T-helper 17 cell (primary cell): ENCODE measurements at places on chromosomes 6 and 20.

GRCh38 chr20:61768571-61769285 is 297.0 kb downstream of the TAF4 start:
- no peak for DNase-seq

- no peak for DNase-seq
Observed at GRCh38 chr6:170248861-170249600, 41.8 kb downstream of the DLL1 start.

GRCh38 chr20:62834967-62835730 is 18.3 kb downstream of the COL9A3 start:
- no peak for DNase-seq

DNA sequence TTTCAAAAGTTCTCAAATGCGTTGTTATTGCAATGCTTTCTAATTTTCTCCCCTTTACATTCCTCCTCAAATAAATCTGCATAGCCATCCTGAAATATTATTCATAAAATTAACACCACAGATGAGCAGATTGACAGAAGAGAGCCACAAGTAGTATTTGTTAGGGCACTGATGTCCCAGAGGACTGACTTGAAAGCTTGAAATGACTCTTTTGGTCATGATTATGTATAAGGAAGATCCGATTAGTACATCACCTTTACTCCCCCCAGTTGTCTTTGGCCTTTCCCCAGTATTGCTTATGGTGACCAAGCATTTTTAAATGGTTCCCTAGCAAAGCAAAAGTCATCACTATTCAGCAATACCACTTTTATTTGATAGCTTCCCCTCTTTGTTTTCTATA is 187.6 kb downstream of the ADAT2 start:
- no peak for DNase-seq

DNA sequence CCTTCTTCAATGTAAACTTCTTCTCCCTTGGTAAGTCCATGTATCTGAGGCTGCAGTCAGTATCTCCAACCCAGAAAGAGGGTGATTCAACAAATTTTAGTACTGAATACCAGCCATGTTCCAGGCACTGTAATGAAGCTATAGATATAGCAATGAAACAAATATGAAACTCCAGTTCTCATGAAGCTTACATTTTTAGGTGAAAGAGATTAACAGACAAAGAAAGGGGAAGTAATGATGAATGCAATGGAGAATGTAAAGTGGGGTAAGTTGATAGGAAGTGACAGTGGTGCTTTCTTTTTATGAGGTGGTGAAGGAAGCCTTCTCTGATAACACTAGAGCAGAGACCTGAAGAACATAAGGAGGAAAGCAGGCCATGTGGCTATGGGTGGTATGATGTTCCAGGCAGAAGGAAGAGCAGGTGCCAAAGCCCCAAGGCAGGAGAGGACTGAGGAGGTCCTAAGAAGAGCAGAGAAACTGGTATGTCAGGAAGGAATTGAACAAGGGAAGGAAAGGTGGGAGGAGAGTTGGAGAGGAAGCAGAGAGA is 143.6 kb downstream of the TFAP2B start:
- DNase-seq = no peak

DNA sequence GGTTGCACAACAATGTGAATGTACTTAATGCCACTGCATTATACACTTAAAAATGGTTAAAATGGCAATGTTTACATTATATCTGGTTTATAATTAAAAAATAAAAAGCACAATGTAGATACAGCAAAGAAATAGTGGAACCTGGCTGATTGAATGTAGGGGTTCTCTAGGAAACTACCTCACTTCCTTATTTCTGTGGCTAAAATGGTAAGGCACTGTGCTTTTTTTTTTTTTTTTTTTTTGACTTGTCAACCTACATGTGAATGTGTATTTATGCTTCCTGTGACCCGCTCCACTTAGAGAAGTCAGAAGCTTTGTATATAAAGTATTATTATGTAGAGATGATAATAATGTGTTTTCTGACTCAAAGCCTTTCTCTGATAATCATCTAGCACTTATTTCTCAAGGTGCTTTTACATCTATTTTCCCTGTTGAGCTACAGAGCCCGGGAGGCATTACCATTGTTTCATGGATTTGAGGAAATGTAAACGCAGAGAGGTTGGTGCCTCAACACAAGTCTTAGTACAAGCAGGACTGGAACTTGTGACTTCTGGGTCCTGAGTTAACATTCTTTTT is 55.0 kb downstream of the SOX4 start:
- DNase-seq = no peak

GRCh38 chr20:11394145-11394833 is 523.4 kb upstream of the BTBD3 start:
- no peak for DNase-seq

DNA sequence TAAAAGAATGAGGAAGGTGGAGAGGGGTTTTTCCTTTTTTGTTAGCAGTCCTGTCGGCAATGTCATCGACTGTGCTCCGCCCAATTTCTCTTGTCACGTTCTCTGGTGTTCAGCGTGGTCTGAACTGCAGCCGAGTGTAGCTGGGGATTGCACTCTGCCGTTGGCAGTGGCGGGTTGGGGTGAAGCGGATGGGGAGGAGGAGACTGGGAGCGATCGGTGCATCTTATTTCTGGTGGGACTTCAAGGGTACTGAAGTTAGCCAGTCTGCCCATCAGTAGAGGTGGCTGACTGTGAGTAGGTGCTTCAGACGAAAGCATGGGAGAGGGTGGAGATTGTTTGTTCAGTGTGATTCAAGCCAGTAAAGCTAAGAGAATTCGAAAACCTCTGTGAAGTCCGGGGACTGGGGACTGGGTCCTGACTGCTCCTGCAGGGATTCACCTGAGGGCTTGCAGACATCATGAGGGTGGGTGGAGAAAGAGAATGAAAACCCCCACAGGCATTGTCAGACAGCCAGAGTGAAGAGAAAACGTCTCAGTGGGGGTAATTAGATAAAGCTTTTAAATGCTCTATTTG is 5.1 kb downstream of the RREB1 start:
- no peak for DNase-seq

DNA sequence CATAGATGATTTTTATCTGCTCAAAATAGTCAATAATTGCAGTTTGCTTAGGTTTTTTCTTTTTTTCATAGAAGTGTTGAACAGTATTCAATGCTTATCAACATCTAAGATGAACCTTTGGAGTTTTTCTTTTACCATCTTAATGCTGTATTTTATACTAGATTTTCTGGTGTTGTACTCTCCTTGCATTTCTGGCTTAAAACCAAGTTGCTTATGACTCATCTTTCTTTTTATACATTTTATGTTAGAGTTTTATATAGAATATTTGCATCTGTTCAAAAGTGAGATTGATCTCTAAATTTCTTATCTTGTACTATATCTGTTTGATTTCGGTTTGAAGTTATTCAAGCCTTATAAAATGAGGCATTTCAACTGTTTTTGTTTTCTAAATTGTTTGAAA is 232.5 kb downstream of the RFPL4B start:
- DNase-seq = no peak

GRCh38 chr6:3712827-3713665 is 38.5 kb downstream of the PXDC1 start:
- no peak for DNase-seq

GRCh38 chr6:88380618-88381288 is 214.6 kb upstream of the CNR1 start:
- DNase-seq = no peak

GRCh38 chr6:1255636-1256365 is 56.1 kb upstream of the FOXQ1 start:
- no peak for DNase-seq

DNA sequence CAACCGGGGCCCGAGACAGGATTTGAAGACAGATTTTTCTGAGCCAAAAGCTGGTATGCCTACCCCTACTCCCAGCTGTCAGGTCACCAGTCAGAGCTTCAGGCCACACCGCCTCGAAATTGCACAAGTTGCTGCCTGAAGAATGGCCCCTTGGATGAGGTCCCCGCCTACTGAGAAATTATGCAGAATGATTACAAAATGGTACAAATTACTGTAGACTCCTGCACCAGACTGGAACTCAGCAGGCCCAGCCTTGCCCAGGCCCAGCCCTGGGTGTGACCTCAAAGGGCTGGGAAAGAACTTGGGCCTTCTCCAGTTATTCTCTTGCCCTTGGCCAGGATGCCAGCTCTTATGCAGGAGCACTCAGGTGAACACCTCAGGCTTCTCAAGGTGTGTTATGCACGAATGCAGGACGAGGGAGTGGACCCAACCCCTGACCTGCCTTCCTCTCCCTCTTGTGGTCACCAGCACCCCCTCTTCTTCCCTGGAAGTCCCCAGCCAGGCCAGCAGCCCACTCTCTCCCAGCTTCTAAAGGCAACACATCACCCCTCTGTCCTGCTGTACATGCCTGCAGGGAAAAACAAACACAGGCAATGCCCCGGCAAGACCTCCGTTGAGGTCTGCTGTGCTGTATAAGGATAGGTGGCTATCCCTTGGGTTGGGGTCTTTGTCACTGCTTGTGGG is 88.7 kb upstream of the NAA20 start:
- no peak for DNase-seq

GRCh38 chr20:19380211-19380610 is 167.8 kb downstream of the SLC24A3 start:
- no peak for DNase-seq

DNA sequence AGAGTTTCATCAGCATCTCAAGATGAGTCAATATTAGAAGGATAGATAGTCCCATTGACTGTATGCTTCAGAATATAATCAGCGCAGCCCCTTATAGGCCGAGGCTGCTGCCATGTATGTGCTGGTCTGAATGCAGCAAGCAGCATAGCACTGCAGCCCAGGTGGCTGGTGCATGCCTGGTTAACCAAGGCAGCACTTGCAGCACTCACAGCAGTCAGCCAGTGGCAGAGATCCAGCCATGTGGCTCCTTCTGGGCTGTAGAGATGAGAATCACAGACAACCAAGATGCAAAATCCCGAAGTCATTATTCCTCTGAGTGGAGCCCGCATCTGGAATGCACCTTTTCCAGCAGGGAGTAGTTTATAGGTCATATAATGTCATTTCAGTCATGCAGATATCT is 251.9 kb downstream of the UST start:
- no peak for DNase-seq

DNA sequence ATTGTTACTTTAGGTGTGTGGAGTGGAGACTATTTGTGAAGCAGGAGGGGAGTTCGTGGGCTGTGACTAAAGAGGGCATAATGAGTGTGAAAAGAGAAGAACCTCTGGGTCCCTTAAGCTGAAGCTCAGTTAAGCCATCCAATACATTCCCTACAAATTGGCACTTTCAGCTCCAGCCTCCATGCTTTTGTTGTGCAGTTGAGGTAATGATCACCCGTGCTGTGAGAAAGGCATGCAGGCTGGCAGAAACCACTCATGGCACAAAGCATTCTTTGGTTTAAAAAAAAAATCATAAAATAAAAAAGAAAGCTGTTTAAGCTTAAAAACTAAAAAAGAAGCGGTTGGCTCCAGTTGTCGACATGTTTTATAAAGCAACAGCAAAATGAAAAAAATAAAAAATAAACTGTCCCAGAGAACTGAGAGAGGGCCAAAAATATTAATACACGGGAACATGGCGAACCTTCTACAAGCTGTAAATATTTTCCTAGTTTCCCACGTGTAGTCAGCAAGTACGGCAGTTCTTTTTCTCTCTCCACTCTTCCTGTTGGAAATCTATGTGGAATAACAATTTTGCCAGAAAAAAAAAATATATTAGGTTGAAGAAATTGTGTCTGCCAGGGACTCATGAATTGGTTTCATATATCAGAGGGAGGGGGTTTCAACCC is 82.2 kb downstream of the ANKRD60 start:
- no peak for DNase-seq

GRCh38 chr6:42166444-42167141 is 6.6 kb upstream of the GUCA1A start:
- peak; percentile 77 for DNase-seq

GRCh38 chr6:11266926-11267325 is 34.5 kb upstream of the NEDD9 start:
- DNase-seq = no peak

DNA sequence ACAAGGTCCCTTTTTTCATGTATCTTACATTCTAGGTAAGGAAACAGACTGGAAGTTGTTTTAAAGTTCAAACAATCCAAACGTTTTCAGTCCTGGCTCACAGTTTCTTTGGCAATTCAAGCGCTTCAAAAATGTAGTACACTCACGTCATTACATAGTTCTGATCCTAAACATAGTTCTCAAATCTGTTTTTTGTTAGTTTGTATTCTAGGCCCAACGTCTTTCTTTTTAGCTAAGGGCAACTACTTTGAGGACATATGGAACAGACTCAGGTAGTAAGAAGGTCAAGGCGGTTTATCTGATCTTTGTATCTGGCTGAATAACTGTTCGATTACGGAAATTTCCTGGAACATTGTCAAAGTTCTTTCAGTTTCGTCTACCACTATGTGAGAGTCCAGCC is 36.9 kb upstream of the PLCB4 start:
- DNase-seq = no peak

GRCh38 chr20:59308493-59309201 is 8.2 kb downstream of the EDN3 start:
- no peak for DNase-seq

DNA sequence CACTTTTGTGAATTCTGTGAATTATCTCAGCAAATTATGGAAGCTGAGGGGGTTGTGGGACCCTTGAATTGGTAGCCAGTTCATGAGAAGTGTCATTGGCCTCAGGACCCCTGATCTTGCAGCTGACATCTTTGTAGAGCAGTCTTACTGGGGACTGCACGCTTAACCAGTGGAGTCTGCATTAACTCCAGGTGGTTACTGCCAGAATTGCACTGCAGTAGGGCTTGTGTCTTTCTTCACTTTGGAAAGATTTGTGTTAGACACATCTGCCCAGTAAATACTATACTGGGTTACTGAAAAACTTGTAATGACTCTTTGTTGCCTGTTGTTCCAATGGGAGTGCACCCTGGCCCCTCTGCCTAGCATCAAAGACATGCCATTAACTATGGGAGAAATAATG is 21.2 kb upstream of the CDKN1A start:
- no peak for DNase-seq

- no peak for DNase-seq
Observed at GRCh38 chr6:14540810-14541540, 423.4 kb downstream of the CD83 start.
